ENCODE measurements at places on chromosomes 5 and 9.

GRCh38 chr5:98309785-98310598 lies 463.5 kb upstream of the RGMB start:
- DNase-seq: no peak

DNA sequence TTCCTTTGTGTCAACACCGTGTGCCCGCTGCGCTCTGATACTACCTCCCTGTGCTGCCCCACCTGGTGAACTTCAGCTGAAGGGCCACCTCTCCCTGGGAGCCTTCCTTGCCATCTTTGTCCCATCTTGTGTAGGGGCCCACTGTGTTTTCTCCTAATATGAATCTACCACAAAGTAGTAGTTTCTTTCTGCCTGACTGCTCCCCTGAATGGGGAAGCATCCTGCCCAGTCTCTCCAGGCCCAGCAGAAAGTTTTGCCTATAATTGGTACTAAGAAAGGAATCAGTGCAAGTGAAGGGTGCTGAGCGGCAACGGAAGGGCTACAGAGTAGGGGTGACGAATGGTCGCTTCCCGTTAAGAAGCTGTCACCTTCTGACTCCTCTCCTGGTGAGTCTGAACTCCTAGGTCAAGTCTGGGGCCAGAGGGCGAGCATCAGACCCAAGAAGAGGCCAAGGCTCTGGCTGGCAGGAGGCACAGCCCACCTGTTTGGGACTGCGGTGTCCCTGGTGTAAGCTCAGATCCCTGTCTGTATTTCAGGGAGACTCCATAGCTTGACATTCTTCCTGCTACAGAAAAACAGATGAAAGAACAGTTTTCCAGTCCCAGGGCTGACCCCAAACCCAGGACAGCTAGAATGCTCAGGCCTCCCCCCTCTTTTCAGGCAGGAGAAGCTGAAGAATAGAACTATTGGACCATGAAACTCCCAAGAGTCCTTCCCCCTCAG lies 24.1 kb downstream of the WWC1 start:
- no peak for DNase-seq

DNA sequence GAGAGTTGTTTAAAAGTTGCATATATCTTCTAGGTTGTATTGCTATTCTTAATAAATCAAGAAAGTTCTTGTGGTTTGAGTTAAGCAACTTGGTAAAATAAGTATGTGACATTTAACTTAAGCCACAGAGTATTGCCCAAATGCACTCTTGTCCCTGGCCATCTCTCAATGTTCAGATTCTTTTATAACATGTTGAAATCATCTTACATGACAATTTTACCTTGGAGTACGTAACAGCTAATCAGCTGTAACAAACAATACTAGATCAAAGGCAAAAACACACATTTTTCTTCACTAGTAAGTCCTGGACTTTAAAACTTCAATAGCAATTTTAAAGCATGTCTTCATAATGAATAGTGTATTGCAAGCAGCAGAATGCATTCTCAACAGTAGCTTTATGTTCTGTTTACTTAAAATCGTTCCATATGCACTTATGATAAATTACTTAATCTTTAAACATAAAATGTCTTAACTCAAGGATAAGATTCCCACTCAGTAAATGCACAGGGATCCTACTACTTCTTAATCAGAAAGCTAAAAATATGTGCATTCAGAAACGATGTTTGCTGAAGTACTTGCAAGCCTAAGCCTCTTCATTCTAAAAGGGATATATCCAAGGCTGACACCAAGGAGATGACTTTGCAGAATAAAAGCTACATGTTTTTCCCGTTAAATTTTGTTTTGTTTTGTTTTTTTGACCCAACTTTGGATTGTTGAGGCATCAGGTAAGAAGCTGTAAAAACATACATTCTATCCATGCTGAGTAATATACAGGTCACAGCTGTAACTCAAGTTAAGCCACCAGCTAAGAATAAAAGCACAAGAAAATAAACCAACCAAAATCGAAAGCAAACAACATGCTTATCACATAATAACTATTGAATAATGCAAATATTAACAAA lies 86.1 kb upstream of the NFIB start:
- no peak for DNase-seq

DNA sequence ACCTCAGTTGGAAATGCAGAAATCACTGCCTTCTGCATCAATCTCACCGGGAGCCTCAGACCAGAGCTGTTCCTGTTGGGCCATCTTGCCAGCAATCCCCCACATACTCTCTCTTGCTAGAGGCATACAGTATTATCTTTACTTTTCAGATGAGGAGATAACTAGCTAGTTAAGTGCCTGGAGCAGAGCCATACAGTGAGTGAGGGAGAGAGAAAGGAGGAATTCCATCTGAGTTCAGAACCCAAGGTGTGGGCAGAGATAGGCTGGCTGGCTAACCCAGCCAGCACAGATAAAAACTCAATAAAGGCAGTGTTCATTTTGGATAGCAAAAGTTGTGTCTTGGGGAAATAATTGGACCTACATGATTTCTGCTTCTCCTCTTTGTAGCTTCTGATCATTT lies 268.0 kb upstream of the KIF2A start:
- no peak for DNase-seq

DNA sequence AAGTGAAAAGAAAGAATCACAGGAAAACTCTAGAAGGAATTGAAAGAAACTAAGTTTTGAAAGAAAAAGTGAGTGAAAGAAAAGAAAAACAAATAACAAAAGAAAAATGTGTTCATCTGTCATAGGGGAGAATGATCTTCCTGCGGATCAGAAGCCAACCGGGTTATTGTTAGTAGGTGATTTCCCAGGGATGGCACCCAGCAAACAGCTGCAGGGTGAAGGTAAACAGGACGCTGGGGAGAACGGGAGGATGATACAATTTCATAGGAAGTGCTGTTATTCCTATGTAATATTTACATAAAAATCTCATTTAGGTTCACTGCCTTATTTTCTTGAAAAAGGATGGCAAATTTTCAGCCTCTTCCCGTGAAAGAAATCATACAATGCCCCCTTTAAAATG lies 72.4 kb upstream of the LHFPL2 start:
- no peak for DNase-seq

- no peak for DNase-seq
Measured at GRCh38 chr5:10563110-10563944, 543 bp upstream of the ANKRD33B start.

DNA sequence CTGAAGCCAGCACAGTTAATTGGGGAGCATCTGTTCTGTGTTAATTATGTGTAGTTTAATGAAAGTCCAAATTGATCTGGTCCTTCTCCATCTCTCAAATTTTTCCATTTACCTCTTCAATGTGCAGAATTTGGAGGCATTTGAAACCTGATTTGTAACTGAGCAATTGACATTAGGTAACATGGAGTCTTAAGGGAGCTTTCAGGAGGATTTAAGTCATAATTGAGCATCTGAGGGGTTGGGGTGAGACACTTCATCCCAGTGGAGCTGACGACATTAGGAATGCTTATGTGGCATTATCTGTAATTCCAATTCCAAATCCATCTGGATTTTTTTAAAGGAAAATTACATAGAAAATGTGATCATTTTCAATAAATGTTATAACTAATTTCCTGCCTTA lies 1015.9 kb downstream of the TLE1 start:
- DNase-seq: no peak

DNA sequence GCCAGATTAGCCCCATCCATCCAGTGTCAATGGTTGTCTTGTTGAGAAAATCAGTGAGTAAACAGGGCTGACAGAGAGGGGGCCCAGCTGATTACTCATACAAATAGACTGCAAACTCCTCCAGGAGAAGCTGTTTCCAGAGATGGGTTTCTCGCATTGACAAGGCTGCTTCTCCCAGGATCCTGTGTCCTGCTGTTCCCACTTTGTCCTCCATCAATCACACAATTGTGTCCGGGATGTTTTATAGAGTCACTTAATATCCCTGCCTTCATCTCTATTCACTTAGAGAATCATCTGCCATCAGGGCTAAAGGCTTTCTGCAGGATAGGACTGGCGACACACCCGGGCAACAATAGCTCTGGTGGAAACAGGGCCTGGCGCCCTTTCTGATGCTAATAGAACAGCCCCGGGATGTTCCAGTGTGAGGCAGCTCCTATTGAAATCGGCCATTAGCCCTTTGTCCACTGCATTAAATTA lies 71.7 kb upstream of the TBCA start:
- DNase-seq: no peak

DNA sequence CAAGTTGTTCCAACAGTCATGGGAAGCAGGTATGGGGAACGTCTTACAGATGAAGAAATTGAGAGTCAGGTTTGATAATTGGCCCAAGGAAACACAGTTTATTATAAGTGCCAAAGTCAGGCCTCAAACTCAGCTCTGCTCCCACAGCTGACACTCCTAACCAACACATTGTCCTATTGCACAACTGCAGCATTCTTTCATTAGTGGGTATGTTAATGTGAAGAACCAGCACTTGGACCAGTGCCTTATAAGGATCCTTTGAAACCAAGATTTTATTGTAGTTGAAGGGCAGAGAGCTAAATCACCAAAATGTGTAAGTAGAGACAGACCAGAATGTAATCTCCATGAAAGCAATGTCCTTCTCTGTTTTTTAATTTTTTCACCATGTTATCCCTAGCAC lies 56.1 kb downstream of the GRIA1 start:
- DNase-seq: no peak

- DNase-seq: no peak
Measured at GRCh38 chr9:77087506-77087905, 68.1 kb downstream of the FOXB2 start.

DNA sequence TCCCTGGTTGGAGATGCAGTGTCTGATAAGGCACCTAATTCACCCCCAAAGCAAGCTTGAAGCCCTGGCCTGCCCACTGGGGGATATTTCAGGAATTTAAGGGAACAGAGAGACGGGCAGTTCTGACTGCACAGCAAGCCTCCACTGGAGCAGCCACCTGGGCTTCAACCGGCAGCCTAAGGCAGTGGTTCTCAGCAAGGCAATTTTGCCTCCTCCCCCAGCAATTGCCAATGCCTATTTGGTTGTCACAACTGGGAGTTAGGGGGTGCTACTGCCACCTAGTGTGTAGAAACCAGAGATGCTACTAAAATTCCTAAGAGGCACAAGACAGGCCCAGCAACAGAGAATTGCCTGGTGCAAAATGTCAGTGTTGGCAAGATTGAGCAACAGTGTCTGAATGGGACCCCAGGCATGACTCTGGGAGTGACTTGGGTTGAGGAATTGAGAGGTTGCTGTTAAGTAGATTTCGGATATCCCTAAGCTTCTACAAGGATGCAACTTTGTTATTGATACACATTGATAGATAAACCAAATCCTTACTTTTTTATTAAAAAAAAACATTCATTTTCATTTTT lies 58.7 kb upstream of the CTSL start:
- peak; percentile 25 for DNase-seq

DNA sequence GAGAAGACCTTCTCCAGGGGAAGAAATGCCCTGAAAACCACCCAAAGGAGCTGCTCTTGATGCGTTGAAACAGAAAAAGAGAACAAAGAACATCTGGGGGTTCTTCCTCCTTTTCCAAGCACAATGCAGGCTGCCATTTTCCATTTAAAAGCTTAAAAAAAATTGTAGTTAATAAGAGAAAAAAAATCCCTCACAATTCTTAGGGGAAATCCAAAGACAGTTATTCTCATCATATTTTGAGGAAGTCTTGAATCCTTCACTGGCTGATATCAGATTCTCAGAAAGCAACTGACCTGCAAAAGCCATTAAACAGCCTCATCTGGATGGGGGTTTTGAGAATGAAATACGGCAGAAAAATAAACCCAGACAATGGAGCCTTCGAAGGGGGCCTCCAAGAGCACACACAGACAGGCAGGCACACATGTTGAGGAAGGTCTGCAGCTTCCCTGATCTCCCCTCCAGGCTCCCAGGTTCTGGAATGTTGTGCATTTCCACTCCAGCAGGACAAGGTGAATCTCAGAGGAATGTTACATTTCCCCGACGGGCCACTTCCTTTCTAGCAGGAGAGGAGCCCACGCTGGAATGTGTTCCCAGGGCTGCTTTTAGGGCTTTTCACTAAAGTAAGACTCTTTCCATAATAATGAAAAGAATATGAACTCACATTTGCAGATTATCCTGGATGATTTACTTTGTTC lies 159.4 kb upstream of the S1PR3 start:
- no peak for DNase-seq

DNA sequence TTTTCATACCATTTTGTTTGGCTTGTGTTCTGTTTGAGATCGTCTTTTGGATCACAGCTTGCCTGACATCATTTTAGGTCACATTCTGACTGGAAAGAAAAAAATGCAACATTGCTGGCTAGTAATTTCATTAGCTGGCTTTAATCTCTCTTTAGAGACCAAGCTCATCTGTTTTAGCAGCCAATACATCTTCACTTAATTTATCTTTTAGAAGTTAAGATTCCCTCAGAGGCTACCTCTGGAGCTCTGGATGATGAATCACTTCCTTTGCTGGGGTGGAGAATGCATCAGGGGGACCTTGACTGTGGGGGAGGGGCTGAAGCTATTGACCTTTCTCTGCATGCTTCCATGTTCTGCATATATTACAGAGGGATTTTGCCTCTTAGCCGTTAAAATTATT lies 181.5 kb upstream of the OTULINL start:
- no peak for DNase-seq

DNA sequence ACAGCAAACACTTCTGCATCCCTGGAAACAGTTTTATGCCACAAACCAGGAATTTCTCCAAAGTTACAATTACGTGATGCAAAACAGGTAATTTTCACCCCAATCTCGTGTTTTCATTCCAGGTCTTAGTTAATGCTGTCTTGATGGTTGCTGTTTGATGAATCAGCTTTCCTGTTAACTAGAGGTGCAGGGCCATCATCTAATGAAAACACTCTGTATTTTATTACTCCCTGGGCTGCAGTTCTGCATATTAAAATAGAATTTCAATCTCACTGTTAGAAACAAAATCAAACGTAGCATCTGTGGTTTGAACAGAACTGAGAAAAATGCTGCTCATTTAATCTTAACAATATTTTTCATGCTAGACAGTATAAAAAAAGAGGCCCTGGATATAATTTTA lies 129.4 kb downstream of the TUSC1 start:
- no peak for DNase-seq

DNA sequence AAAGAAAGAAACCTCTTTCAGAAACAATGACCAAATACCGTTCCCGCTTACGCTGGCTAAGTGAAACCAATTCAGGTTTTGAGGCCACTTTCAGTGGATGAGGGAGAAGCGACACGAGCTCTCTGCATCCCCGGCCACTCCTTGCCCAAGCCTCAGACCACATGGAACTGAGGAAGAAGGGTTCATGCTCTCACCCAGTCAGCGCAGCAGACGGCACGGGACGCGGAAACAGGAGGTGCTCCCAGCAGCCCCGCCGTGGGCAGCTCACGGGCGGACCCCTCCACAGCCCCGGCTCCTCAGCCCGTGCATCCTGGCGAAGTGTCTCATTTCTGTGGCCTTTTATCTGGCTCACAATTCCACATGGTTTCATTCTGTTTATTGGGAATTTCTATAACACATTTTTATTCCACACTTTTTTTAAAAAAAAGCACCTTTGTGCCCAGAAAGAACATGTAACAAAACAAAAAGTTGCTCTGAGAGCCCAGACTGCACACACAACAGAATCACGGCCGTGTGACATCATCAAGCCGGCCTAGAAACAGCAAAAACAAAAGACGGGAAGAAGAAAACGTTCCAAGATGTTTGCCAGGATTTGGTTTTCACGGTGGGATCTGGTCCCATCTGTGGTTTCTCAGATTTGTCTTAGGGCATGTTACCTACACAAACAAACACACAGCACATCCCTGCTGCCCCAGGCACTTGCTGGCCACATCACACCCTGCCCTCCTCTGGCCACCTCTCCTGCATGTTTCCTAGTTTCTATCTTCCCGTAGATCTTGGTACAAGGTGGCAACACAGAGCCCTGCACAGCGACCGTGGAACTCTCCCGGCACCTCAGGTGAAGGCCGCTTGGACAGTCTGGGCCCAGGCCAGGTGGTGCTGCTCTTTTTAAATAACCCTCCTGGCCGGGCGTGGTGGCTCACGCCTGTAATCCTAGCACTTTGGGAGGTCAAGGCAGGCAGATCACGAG lies 16.2 kb downstream of the QSOX2 start:
- DNase-seq: no peak
